ENCODE measurements at places on chromosomes 11 and 22.
A peak's percentile ranks its signal among the peaks of the same experiment; 100 is the strongest.

DNA sequence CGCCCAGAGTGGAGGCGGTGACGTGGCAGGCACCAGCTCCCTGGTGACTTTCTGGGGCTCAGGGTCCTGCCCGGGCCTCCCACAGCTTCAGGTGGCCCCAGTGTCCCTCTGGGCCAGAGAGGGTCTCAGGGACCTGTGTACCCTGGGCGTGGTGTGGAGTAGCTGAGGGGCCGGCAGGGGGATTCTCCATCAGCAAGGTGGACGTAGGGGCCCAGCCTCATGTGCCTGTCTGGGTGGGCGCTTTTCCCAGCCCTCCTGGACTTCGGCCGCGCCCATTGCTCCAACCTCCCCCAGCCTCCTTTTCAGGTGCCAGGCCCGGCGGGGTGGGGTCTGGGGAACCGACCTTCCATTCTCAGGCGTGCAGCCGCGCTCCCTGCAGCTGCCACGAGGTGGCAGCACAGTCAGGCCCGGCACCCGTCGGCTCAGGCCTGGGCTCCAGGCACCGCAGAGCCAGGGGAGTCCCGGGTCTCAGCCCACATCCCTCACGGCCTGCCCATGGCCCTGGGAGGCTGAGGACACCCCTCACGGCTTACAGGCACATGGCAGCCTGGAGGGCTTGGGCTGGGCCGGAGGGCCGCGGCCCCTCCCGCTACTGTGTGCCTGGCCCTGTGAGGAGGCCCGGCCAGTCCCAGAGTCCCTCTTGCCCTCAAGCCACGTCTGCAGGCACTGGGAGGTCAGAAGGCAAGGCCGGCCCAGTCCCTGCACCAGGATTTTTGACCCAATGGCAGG, 19.9 kb upstream of the MUC5B start:
- peak; percentile 52 for DNase-seq

GRCh38 chr11:109267293-109268095, 154.5 kb upstream of the C11orf87 start:
- DNase-seq: no peak

DNA sequence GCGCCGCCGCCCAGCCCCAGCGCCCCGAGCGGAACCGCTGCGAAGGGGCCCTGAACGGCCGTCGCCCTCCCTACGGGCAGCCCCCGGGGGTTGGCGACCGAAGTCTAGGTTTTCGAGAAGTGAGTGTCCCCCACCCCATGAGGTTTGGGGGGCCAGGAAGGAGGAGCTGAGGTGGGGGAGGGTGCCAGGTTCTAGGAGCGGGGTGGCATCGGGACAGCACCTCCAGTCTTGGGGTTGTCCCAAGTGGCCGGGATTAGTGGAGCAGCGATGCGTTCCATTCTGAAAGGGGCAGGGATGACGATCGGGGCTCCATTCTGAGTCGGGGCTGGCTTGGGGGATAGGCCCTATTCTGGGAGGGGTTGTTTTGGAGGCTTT, 408 bp downstream of the PPP2R5B start:
- DNase-seq: peak; percentile 15

GRCh38 chr11:115892016-115892415, 387.8 kb upstream of the CADM1 start:
- no peak for DNase-seq

GRCh38 chr11:14443638-14444037, 56.0 kb downstream of the COPB1 start:
- peak; percentile 33 for DNase-seq

- DNase-seq: no peak
These were observed 10.7 kb downstream of the RAB30 start for GRCh38 chr11:83060965-83061364.

GRCh38 chr22:39301926-39302325, 17.5 kb downstream of the RPL3 start:
- peak; percentile 24 for DNase-seq

DNA sequence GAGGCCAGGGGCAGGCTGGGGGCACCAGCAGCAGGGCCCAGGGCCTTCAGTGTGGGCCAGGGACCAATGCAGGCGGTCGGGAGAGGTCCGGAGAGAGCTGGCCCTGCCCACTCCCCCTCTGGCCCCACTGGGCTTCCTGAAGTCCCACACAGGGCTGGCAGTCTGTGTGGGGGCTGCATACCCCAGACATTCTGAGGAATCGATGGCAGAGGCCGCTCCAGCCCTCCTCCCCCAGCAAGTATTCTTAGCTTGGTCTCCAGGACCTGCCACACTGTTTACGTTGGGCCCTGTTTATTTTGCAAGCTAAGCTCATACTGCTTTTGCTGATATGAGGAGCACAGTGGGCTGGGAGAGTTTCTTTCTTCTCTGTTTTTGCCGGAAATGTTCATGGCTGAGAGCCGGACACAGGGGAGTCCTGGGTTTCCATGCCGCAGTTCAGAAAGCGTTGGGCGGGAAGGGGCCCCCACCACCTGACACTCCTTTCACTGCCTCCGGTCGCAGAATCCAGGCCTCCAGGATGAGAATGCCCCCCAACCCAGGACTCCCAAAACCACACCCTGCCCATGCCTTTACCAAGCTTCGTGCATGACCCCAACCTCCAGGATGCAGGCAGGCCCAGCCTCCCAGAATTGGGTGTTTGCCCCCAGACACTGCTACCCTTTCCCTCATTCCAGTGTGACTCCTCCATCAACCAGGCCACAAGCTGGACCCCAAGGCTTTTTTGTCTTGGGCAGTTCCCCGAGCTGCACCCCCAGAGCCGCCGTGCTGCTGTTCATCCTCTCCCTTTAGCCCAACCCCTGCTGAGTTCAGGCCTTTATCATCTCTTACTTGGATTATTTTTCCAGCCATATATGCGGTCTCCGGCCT, 81.8 kb upstream of the KCNQ1OT1 start:
- no peak for DNase-seq

DNA sequence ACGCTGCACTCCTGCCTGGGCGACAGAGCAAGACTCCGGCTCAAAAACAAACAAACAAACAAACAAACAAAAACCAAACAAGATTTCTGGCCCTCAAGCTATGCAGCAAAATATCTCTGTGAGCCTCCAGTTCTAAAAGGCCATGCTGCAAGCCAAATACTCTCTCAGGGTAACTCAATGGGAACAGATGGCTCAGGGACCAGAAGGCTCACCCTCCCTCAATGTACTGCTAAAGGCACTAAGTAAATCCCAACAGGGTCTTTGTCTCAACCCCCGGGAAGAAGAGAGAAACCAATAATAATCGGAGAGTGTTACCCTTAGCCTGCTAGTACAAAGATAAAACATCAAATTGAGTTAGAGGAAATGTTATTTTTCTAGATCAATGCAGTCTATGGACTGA, 119.7 kb upstream of the ZC3H12C start:
- DNase-seq: no peak

GRCh38 chr11:75383246-75383645, 16.1 kb upstream of the RPS3 start:
- no peak for DNase-seq

- no peak for DNase-seq
These were observed 210.4 kb upstream of the GRIA4 start for GRCh38 chr11:105399511-105399910.

- no peak for DNase-seq
These were observed 2423.4 kb downstream of the LRRC4C start for GRCh38 chr11:39036021-39036420.

GRCh38 chr22:45804986-45805325, 133.3 kb downstream of the ATXN10 start:
- no peak for DNase-seq

- DNase-seq: no peak
These were observed 4.8 kb downstream of the SAAL1 start for GRCh38 chr11:18100926-18101656.
